ENCODE measurements at places on chromosomes 3 and 15.

DNA sequence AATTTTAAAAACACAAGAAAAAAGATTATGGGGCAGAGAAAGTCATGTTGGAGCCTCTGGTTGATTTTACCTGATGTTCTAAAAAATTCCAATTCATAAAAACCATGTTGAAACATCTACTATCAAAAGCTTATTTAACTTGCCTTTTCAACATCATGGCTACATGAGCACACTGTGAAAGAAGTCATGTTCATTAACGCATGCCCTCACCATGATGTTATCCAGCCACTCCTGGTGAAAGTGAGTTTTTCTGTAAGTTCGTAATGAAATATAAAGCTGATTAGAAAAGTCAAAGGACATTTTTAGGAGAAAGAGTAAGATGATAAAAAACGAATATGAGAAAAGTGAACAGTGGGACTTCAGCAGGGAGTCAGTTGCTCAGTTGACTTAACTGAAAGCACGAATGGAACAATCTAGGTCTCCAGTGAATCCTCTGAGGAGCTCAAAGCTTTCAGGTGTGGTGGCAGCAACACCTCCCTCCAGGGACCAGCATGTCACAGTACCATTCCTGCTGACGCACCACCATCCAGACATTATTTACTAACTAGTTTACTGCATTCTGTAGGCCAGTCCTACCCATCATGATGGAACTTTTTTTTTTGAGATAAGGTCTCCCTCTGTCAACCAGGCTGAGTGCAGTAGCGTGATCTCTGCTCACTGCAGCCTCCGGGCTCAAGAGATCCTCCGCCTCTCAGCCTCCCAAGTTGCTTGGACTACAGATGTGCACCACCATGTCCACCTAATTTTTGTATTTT lies 95.2 kb downstream of the MEIS2 start:
- H3K4me1 ChIP-seq, result no peaks in the 10 kb centered on the region
- H3K36me3 ChIP-seq, result no peaks in the 10 kb centered on the region
- DNase-seq, result no peak
- no peak overlapping the region for H3K4me3 ChIP-seq

DNA sequence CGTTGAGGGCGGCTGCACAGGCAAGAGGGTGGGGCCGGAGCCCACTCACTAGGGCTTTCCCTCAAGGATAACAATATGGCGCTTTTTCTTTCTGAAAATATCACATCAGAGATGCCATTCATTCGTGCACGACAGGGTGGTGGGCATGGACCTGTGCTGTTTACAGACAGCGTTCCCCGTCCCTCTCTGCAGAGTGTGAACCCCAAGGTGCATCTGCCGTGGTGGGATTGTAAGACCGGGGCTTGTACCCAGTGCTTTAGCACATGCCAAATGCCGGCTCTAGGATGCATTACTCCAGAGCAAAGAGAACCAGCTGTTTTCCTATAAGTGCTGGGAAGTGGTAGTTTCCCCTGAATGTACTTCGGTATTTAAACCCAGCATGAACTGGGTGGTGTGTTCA lies 37.0 kb downstream of the CHDH start:
- no peaks in the 10 kb centered on the region for H3K27me3 ChIP-seq
- H3K36me3 ChIP-seq, result no peaks in the 10 kb centered on the region
- DNase-seq, result no peak
- H3K27ac ChIP-seq, result no peak overlapping the region
- no peak overlapping the region for H3K4me3 ChIP-seq

GRCh38 chr3:72786668-72787067 lies 61.6 kb downstream of the SHQ1 start:
- H3K27me3 ChIP-seq, result no peaks in the 10 kb centered on the region
- H3K27ac ChIP-seq, result no peak overlapping the region
- no peaks in the 10 kb centered on the region for H3K36me3 ChIP-seq
- H3K4me3 ChIP-seq, result no peak overlapping the region

- H3K36me3 ChIP-seq, result no peaks in the 10 kb centered on the region
- no peak for DNase-seq
- no peaks in the 10 kb centered on the region for H3K27me3 ChIP-seq
- H3K27ac ChIP-seq, result no peak overlapping the region
Measured at GRCh38 chr15:59484399-59484798, 46.4 kb downstream of the FAM81A start.

- H3K36me3 ChIP-seq, result no peaks in the 10 kb centered on the region
- peak overlapping the region; percentile 79 for H3K27ac ChIP-seq
- peak overlapping the region; percentile 48 for H3K4me3 ChIP-seq
- no peaks in the 10 kb centered on the region for H3K27me3 ChIP-seq
- peak; percentile 82 for DNase-seq
- no peaks in the 10 kb centered on the region for H3K4me1 ChIP-seq
Measured at GRCh38 chr15:41621200-41622193, 38.7 kb upstream of the MGA start.

- DNase-seq, result no peak
- no peak overlapping the region for H3K4me3 ChIP-seq
Measured at GRCh38 chr3:46186471-46187340, 21.4 kb downstream of the CCR1 start.

GRCh38 chr15:90184786-90185704 lies 16.1 kb upstream of the SEMA4B start:
- no peaks in the 10 kb centered on the region for H3K36me3 ChIP-seq
- H3K4me1 ChIP-seq, result no peaks in the 10 kb centered on the region
- peak overlapping the region; percentile 74 for H3K4me3 ChIP-seq
- peak overlapping the region; percentile 94 for H3K27ac ChIP-seq

DNA sequence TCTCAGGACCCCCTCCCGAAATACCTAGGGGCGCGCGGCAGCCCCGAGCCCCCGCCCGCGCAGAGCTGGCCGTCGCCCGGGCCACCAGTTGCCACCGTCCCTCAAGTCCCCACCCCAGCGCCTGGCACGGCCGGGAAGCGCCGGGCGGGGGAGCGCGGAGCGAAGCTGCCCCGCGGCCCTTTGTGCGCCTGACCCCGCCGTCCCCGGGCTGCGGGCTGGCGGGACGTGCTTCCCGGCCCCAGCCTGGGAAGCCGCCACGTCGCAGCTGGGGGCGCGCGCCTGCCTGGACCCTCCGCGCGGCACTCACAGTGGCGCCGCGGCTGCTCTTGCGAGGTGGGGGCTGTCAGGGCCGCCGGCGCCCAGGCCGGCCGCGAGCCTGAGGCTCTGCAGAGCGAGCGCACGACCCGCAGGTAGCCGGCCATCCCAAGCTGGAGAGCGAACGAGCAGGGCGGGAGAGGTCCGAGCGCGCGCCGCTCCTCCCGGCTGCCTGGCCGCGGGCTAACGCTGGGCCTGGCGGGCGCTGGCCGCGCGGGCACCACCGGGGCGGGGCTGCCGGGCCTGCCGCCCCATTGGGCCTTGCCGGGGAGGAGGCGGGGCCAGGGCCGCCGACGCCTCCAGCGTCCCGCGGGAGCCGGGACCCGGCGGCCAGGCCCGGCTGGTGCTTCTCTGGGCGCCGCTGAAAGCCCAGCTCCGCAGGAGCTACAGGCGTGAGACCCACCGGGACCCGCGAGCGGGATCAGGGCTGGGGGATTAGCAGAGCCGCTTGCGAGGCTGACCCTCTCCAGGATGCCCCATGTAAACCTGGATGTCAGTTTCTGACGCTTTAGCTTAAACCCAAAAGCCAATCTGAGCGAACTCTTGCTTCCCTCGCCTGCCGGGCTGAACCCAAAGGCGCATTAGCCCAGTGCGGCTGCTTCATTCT lies at the start of gene IDH2:
Gene IDH2, minus strand, starts transcription at position 500 of the 922 bp plus-strand sequence. Its CDS starts 78 bp downstream, at position 422.
- peaks cover 17% of the 10 kb centered on the region for H3K4me1 ChIP-seq
- H3K27ac ChIP-seq, result peak within 1 kb of the TSS; percentile 91
- peak; percentile 59 for DNase-seq
- H3K36me3 ChIP-seq, result no peaks in the 10 kb centered on the region
- peak within 1 kb of the TSS; percentile 74 for H3K4me3 ChIP-seq

DNA sequence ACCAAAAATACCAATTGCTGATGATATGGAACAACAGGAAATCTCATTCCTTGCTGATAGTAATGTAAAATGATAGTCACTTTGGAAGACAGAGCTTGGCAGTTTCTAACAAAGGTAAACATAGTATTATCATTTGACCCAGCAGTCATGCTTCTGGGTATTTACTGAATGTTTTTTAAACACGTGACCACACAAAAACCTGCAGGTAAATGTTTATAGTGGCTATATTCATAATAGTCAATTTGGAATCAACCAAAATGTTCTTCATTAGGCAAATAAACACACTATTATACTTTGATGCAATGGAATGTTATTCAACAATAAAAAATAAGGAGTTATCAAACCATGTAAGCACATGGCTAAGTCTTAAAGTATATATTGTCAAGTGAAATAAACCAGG lies 24.1 kb upstream of the GOLGA8A start:
- no peaks in the 10 kb centered on the region for H3K27me3 ChIP-seq
- H3K4me1 ChIP-seq, result no peaks in the 10 kb centered on the region
- no peak for DNase-seq
- H3K36me3 ChIP-seq, result no peaks in the 10 kb centered on the region

GRCh38 chr3:11713171-11713570 lies 69.5 kb upstream of the VGLL4 start:
- no peak overlapping the region for H3K4me3 ChIP-seq
- DNase-seq, result no peak
- H3K27ac ChIP-seq, result no peak overlapping the region

GRCh38 chr3:116306720-116307119 lies 138.6 kb downstream of the LSAMP start:
- H3K4me1 ChIP-seq, result no peaks in the 10 kb centered on the region
- H3K4me3 ChIP-seq, result no peak overlapping the region
- no peak overlapping the region for H3K27ac ChIP-seq

- H3K27me3 ChIP-seq, result no peaks in the 10 kb centered on the region
- no peaks in the 10 kb centered on the region for H3K36me3 ChIP-seq
- no peak overlapping the region for H3K27ac ChIP-seq
- H3K4me1 ChIP-seq, result no peaks in the 10 kb centered on the region
- DNase-seq, result no peak
- no peak overlapping the region for H3K4me3 ChIP-seq
Measured at GRCh38 chr3:104561324-104561723, 805.4 kb upstream of the ALCAM start.

- no peak for DNase-seq
- H3K27ac ChIP-seq, result no peak overlapping the region
- H3K4me3 ChIP-seq, result no peak overlapping the region
- H3K27me3 ChIP-seq, result no peaks in the 10 kb centered on the region
- H3K36me3 ChIP-seq, result no peaks in the 10 kb centered on the region
- peaks cover 5% of the 10 kb centered on the region for H3K4me1 ChIP-seq
Measured at GRCh38 chr3:66469220-66469640, 31.6 kb downstream of the LRIG1 start.

- no peak overlapping the region for H3K27ac ChIP-seq
- DNase-seq, result no peak
- no peak overlapping the region for H3K4me3 ChIP-seq
- no peaks in the 10 kb centered on the region for H3K36me3 ChIP-seq
Measured at GRCh38 chr3:17469520-17469919, 272.9 kb downstream of the TBC1D5 start.

DNA sequence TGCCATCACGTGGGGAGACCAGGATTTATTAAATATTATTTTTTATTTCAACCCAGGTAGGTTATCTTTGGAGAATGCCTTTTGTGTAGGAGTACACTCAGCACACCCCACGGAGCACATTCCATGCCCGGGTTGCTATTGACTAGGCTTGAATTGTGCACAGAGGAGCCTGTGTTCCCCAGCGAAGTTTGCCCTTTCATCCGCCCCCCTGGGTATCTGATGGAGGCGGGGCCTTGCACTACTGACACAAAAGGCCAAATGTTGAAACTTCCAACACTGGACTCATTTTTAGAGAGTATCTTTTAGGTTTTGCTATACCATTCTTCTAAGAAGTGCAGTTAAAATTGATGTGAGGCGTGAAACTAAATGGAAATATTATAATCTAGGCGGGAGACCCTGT lies 39.3 kb upstream of the PPP4R2 start:
- H3K36me3 ChIP-seq, result no peaks in the 10 kb centered on the region
- no peak overlapping the region for H3K4me3 ChIP-seq
- H3K27me3 ChIP-seq, result no peaks in the 10 kb centered on the region

DNA sequence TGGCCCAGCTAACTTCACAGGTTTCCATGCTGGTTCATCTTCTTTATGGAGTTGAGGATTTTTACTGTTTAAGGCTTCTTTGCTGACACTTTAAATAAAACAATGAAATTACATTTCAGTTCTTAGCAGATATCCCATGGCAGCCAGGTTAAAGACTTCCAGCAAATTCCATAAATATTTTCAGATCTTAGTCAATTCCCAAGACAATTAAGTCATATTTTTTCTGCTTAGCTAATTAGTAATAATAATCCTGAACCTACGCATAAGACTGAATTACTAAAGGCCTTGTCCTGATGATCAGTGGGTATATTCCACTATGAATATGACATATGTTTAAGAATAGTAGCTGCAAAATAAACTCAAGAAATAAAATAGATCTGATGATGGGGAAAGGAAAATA lies 83.3 kb downstream of the NR2E3 start:
- H3K36me3 ChIP-seq, result no peaks in the 10 kb centered on the region
- no peaks in the 10 kb centered on the region for H3K27me3 ChIP-seq
- H3K4me3 ChIP-seq, result no peak overlapping the region
- H3K27ac ChIP-seq, result no peak overlapping the region
- DNase-seq, result no peak

- DNase-seq, result no peak
- no peaks in the 10 kb centered on the region for H3K4me1 ChIP-seq
- H3K36me3 ChIP-seq, result no peaks in the 10 kb centered on the region
- H3K27ac ChIP-seq, result no peak overlapping the region
- H3K27me3 ChIP-seq, result no peaks in the 10 kb centered on the region
- no peak overlapping the region for H3K4me3 ChIP-seq
Measured at GRCh38 chr3:36394176-36394575, 13.9 kb downstream of the STAC start.

DNA sequence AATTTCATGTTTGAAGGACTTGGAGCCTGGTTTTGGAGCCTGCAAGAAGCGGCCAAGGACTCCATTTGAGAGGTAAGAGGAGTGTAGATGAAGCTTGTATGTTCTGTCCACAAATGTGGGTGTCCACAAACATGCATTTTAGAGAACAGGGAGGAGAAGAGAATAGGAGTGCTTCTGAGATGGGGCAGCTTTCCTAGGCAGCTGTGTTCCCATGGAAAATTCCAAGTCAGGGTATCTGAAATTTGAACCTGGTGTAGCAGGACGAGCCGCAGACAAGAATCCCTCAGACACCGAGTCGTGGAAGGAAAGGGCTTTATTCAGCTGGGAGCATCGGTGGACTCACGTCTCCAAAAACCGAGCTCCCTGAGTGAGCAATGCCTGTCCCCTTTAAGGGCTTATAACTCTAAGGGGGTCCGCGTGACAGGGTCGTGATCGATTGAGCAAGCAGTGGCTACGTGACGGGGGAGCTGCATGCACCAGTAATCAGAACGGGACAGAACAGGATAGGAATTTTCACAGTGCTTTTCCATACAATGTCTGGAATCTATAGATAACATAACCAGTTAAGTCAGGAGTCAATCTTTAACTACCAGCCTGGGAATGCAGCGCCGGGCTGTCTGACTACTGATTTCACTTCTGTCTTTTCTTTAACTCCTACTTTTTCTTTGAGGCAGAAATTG lies 71.4 kb upstream of the WDR72 start:
- H3K27me3 ChIP-seq, result no peaks in the 10 kb centered on the region
- no peaks in the 10 kb centered on the region for H3K36me3 ChIP-seq
- no peak for DNase-seq
- no peak overlapping the region for H3K4me3 ChIP-seq
- H3K4me1 ChIP-seq, result no peaks in the 10 kb centered on the region
- no peak overlapping the region for H3K27ac ChIP-seq

Measured in uterus (tissue), 4 donors.